ENCODE measurements at places on chromosomes 5 and 9.

DNA sequence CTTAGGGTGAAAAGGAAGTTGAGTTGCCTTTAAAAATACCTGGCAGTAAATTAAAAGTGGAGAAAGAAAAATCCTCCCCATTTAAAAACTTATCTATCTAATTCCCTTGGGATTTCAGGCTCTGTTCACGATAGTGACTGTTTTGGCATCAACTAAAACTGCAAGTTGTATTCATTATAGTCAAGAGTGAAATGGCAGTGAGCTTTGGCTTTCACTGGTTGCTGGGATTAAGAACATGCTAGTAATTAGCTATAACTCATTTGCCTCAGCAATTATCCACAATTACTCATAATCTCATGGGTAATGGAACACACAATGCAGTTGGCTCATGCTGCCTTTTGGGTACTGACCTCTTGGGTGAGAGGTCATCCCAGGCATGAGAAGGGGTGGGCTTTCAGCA lies 250.1 kb downstream of the GAS1 start:
- no peak for DNase-seq

DNA sequence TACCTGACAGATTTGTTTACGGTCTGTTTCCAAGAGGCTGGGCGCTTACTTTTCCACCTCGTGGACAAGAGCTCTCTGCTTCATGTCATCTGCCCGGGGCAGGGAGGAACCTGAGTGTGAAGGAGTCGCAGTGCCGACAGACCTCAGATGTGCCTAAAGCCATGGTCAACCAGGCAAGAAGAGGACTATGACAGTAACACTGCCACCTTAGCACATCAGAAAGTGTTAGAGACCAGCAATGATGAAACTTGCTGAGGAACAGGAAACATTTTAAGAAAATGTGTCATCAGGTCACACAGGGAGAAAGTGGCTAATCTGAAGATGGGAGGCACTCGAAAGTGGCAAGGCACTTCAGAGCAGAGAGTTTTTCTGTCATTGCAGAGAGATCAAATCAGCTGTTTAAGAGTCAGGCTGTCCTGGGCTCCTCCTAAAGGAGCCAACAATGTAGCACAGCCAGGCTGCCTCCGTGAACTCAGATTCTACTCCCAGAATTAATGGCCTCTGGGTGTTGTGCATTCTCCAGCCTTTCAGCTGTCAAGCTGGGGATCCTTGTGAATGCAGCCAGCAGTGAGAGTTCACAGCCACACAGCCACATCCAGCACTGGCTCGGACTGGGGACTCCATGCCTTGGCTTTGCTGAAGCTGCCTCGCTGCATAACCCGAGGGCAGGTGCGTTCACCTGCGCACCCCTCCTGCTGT lies 94.6 kb downstream of the RAPGEF1 start:
- no peak for DNase-seq

GRCh38 chr5:59188419-59189225 lies 605.7 kb downstream of the RAB3C start:
- no peak for DNase-seq

GRCh38 chr9:91424403-91425176 lies 958 bp upstream of the NFIL3 start:
- DNase-seq = peak; percentile 87

DNA sequence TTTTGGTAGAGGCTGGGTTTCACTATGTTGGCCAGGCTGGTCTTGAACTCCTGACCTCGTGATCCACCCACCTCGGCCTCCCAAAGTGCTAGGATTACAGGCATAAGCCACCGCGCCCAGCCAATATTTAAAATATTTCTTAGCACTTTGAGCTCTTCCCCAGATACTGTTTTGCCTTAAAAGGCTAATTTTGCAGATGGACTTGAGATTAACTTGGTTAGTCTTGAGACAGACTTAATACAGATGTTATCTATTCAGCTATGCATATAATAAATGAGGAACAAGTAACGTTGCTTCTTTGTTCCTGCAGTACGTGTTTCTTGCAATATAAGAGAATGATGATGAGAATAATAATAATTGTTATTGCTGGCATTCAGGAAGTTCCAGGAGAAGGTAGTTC lies 56.3 kb downstream of the PCSK5 start:
- no peak for DNase-seq

DNA sequence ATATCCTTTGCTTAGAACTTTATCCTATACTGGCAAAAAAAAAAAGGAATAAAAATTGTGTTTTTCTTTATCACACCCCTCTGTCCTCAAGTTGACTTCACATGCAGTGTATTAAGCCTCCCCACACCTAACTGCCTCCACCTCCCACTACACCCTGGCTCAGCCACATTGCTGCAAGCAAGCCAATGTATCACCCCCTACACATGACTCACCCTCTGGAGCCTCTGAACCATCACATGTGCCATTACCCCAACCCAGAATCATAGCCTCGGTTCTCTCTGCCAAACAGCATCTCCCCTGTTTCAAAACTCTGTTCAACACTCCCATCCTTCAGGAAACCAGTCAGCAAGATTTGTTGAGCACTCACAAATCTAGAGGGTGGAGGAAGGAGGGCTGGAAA lies 209.0 kb downstream of the CWC27 start:
- DNase-seq = no peak

DNA sequence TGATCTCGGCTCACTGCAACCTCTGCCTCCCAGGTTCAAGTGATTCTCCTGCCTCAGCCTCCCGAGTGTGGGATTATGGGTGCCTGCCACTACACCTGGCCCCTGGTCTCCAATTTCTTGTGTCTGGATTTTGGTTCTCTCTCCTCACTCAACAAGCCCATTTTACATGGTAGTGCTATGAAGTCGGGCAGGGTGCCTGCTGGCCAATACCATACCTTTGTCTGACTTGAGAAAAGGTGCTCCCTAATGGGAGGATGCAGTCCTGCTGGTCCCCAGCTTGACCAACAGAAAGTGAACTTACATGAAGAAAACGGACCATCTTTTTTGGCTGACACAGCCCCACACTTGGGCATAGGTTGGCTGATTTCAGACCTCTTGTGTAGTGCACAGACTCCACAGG lies 21.6 kb upstream of the PTGS1 start:
- no peak for DNase-seq

GRCh38 chr9:17319864-17320263 lies 185.0 kb downstream of the CNTLN start:
- no peak for DNase-seq

DNA sequence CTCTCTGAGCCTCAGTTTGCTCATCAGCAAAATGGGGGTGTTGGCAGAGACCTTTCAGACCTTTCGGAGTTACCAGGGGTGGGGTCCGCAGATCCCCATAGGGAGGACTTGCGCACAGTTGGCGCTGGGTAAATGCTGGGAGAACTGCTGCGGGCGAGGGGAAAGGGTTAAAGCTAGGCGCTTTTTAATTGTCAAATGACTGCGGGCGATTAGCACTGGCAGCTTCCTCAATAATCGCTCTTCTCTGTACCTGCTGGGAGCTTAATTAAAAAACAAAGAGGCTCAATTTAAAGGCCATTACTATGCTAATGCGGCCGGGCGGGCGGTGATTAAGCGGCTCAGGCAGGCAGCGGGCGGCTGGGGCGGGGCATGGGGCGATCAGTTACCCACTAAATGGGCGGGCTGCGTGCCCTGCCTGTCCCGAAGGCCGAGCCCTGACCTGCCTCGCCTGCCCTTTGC lies 63.0 kb downstream of the LMX1B start:
- no peak for DNase-seq

GRCh38 chr9:35364817-35365585 lies 124.9 kb upstream of the RUSC2 start:
- no peak for DNase-seq

DNA sequence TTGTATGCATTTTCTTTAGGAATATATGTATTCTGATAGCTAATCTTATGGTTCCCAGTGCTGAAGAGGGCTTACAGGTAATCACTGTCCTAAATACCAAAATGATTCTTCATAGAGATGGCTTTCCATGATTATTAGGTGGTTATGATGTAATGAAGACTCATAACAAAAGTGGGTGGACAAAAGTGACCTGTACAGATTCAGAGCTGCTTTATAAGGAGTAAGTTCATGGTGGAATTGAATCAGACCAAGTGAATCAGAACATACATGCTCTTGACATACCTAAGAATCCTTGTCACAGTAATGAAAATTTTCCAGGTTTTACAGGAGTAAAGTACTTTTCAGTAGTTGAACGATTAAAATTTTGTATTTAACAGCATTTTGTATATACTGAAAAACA lies 105.6 kb downstream of the NIPBL start:
- DNase-seq = no peak
